ENCODE measurements at places on chromosomes 1 and 21.

- no peak for DNase-seq
Measured at GRCh38 chr21:16302851-16303282, 573.1 kb downstream of the USP25 start.

DNA sequence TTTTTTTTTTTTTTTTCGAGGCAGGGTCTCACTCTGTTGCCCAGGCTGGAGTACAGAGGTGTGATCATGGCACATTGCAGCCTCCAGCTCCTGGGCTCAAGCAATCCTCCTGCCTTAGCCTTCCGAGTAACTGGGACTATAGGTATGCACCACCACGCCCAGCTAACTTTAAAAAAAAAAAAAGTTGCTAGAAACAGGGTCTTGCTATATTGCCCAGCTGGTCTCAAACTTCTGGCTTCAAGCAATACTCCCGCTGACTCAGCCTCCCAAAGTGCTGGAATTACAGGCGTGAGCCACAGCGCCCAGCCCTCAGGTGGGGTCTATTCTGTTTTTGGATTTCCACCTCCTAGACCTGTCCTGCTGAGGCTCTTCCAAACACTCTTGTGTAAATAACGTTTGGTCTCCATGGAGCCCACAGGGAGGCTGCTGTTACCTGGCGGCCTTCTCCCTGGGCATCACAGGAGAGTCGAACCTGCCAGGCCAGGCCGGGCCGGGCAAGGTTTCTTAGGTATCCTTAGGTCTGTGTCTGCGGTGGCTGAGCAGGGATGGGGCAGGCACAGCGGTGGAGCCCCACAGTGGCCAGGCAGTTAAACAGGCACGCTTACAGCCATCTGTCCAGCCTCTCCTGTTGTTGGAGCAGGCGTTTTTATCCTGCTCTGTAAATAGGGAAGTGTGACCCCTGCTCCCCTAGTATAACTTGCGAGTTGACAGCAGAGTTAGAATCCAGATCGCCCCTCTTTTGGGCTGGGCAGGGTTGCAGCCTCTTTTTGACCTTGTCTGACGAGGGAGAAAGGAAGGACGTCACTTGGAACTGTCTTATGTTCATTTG, 18.8 kb downstream of the PLEKHM2 start:
- no peak for DNase-seq

DNA sequence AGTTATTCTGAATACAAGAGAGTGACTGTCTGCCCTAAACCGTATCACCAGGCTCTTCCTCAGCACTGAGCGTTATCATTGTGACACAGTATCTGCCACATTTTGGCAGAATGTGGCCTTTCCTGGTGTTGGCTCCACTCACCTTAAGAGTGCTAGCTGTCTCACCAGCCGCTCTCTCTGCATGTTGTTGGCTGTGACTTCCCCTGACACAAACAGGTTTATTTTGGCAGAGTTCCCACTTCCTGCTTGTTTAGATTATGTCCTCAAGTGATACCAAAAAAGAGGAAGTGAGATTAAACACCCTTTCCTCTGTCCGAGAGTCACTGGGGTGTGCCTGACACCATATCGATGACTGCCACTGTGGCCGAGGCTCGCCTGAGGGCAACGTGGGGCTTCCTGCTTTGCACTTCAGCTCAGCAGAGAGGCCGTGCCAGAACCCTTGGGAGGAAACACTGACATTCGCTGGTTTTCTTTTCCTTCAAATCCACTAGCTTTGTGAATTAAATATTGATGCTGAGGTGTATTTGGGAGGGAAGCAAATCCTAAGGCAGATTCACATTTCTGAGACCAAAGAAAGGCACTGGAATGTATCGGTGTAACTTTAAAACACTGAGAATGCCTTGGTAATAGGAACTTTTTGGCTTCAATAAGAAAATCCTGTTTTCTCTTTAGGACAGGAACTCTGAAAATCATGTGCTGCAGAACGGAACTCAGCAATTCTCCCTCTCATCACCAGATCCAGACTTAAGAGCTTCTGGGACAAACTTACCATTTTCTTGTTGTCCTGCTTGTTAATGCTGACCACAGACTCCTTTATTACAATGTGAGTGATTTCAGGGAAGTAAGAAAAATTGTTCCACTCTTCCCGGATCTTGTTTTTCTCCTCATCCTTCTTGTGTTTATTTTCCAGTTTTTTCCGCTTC, 102.1 kb downstream of the JAK1 start:
- DNase-seq, result peak; percentile 98

GRCh38 chr1:41528726-41529605, 44.5 kb upstream of the EDN2 start:
- no peak for DNase-seq

GRCh38 chr1:214282630-214283242, 1.8 kb downstream of the SMYD2 start:
- no peak for DNase-seq

- DNase-seq, result no peak
Measured at GRCh38 chr1:108949044-108949443, 14.2 kb downstream of the CLCC1 start.

GRCh38 chr21:27515676-27516075, 548.8 kb upstream of the ADAMTS5 start:
- DNase-seq, result no peak

GRCh38 chr1:93603601-93604000, 78.0 kb downstream of the BCAR3 start:
- DNase-seq, result no peak
